B cell (primary cell): ENCODE measurements at places on chromosomes 13 and 19. TPM values are rescaled to one million over a fixed set of nuclear protein-coding genes. Genes with fewer than 3 reads are reported as not detected.
A peak's percentile ranks its signal among the peaks of the same experiment; 100 is the strongest.

The FFAR2 gene
- total RNA-seq, result 0.15 TPM in 1 of 2 replicates, not detected in the other

DNA sequence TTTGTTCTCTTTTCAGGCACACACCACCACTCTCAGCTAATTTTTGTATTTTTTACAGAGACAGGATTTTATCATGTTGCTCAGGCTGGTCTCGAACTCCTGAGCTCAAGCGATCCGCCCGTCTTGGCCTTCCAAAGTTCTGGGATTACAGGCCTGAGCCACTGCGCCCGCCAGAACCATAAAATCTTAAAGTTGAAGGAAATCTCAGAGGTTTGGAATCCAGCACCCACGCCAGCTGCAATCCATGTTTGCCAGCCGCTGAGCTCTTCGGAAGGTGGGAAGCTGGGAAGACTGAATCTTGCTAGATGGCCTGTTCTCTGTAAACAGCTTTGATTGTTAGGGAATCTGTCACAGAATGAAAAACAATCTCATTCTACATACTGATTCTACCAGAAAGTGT, 38.5 kb downstream of the SPATA13 start:
- DNase-seq, result no peak

DNA sequence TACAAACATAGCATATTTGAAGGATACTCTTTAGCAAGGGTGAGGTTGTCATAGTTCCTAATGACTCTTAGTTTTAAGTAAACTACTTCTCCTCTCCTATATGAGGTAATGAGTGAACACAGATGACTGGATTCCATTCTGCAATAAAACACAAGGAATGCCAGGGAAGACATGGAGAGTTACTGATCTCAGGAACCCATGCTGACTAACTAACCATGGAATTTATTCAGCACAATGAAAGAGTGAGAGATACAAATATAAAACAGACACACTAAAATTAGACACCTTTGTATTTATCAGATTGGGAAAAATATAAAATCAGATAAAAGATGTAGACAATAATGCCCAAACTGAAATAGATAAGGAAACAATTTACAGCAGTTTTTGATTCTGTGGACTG, 1525.9 kb upstream of the SLC10A2 start:
- no peak for DNase-seq

DNA sequence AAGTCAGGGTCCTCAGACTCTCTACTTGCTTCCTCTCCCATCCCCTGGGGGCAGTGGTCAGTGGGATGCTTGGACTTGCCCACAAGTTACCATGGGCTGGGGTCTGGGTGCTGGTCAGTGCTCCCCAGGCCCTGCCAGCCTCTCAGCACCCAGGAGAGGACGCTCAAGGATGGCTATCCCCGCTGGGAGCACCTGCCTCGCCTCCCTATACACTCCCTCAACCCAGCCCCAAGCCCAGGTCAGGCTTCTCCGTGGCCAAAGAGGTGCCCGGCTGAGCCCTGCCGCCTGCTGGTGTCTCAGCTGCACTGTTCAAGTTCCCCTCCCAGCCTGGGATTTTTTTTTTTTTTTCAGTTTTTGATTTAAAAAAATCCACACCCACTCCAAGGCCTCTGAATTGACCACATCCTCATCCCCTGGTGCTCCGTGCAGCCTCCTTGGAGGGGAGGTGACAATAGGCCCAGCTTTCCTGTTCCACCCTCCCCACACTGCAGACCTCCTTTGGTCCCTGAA, 10.8 kb downstream of the F2RL3 start:
- DNase-seq, result peak; percentile 58

GRCh38 chr19:10333758-10334587, 644 bp upstream of the RAVER1 start:
- no peak for DNase-seq

GRCh38 chr13:110006304-110006703, 219.9 kb upstream of the IRS2 start:
- DNase-seq, result no peak

DNA sequence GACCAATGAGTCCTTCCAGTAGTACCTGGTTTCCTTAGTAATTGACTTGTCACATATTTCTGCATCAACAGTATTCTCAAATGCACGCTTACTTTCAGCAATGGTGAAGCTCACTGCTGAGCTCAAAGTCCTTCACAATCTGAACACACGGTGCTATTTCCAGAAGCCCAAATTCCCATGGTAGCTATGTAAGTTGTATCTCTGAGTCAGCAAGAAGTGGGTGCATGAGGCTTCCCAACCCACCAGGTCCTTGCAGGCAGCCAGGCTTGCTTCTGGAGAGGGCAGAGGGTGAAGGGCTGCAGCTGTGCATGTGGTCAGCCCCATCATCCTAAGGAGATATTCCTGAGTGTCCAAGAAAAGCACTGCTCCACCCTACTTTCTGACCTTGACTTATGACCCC, 25.7 kb downstream of the COL4A2 start:
- DNase-seq, result no peak

DNA sequence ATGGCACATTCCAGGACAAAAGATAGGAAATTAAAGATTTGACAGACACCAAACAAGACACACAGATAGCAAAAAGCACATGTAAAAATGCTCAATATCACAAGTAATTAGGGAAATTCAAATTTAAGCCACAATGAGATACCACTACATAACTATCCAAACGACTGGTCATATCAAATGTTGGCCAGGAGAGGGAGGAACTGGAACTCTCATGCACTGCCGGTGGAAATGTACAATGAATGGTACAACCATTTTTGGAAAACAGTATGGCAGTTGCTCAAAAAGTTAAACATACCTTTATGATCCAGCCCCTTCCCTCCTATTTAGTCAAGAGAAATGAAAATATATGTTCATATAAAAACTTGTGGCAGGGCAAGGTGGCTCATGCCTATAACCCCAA, 36.8 kb upstream of the CYP2S1 start:
- no peak for DNase-seq
